ENCODE measurements at places on chromosomes 3 and 15.

DNA sequence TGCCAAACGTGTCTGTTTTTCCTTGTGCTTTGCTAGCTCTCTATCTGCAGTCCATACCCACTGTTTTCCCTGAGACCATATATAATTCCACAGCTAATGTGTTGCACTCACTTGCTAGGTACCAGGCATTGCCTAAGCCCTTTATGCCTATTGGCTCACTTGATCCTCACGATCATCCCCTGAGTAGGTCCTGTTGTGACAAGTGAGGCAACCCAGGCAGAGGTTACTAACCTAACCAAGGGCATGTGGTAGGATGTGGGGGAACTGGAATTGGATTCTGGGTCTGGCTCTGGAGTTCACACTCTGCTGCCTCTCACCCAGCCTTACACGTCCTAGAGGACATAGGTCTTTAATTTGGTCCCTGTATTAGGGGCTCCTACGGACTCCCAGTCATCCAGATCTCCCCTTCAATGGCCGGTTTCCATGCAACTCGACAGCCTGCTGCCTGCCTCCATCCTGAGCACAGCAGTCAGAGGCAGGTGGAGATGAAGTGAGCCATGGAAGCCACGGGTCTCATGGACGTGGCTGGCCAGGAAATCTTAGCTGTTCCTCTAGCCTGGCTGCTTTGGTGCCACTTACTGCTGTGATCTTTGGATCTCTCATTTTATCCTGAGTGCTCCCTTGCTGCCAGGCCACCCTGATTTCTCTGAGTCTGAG lies 38.9 kb upstream of the MYZAP start:
- no peak for DNase-seq

- no peak for DNase-seq
Observed at GRCh38 chr15:48888191-48888590, 10.3 kb downstream of the EID1 start.

DNA sequence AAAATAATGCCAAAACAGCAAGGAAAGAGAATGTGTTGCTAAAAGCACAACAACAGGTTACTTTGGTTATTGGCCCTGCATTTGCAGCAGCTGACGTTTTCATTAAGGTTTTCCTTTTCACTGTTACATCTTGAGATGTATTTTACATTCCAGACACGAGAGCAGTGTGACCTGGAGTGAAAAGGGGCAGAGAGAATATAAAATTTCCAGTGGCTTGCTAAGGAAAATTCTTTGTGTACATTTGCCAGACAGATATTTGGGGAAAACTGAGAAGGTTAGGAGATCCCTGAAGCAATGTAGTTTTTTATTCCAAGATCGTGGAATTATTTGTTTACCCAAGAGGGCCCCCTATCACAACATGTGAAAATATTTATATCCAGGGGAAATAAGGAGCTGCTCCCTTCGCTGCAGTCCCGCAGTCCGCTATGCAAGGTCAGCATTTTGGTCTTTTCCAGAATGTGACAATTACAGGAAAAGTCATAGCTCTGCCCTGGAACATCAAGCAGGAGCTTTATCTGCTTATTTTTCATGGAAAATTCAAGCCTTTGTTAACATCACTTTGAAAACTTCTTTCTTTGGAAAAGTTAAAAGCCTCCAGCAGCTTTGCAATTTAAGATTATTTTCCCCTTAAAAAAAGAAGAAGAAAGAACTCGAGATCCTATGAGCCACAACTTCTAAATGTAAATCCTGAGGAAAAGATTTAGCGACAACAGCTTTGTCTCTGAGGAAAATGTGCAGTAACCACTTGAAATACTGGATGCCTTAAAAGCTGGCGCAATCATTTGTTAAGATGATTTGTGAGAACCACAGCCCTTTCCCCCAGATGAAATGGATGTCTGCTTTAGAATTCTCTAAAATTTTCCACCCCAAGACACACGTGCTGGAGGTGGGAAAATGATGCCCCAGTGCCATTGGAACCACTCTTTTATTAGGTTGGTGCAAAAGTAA lies 256.4 kb upstream of the TPM1 start:
- DNase-seq: no peak

- DNase-seq: no peak
Observed at GRCh38 chr3:178561239-178561638, 25.0 kb downstream of the KCNMB2 start.

- no peak for DNase-seq
Observed at GRCh38 chr3:127678315-127678599, 5.5 kb downstream of the ABTB1 start.

Data from stimulated activated CD8-positive, alpha-beta memory T cell treated with anti-CD3 and anti-CD28 coated beads, Interleukin-2, amount 100 ng/mL, for 1 hour (primary cell).